ENCODE measurements at places on chromosomes 4 and X. TPM values are rescaled to one million over a fixed set of nuclear protein-coding genes. Genes with fewer than 3 reads are reported as not detected.
A peak's percentile ranks its signal among the peaks of the same experiment; 100 is the strongest.

- no peak for DNase-seq
Observed at GRCh38 chr4:8403976-8404375, 36.5 kb downstream of the ACOX3 start.

DNA sequence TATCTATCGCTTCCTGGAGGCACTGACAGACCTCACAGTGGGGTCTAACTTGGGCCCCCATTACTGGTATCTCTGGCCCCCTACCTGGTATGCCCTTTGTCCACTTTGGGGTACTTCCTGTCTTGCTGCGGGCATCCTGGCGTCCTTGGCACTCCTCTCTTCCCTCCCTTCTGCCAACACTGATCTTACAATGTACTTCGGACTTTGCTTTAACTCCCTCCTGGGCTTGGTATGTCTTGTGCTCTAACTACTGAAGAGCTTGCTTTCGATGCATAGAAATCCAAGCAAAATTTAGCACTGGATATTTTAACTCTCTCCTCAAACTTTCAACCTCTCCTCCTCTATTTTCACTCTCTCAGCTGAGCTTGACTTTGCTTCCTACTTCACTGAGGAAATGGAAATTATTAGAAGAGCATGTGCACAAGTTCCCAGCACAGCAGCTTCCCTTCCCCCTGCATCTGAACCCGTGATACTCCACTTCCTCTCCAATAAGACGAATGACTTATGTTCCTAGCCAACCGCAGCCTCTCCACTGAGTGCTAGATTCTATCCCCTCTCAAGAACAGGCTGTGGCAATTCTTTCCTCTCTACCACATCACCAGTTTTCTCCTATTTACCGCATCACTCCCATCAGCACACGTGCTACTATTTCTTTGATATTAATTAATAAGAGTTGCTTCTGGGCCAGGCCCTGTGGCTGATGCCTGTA is 52.9 kb downstream of the SUPT20HL2 start:
- no peak for DNase-seq

The ARL9 gene
- polyA plus RNA-seq = not detected

The IL2 gene
- polyA plus RNA-seq = not detected

GRCh38 chr4:106803083-106803482 is 233.0 kb downstream of the DKK2 start:
- DNase-seq = no peak

- no peak for DNase-seq
Observed at GRCh38 chr4:137543198-137543597, 10.9 kb upstream of the PCDH18 start.

- DNase-seq = peak; percentile 7
Observed at GRCh38 chr4:85028910-85029309, 62.4 kb upstream of the WDFY3 start.

The AKAP14 gene
- not detected for polyA plus RNA-seq

The TEX11 gene
- not detected for polyA plus RNA-seq

The SYN1 gene
- 0.21 TPM for polyA plus RNA-seq

GRCh38 chr4:186761393-186761792 is 37.7 kb upstream of the FAT1 start:
- DNase-seq = no peak

DNA sequence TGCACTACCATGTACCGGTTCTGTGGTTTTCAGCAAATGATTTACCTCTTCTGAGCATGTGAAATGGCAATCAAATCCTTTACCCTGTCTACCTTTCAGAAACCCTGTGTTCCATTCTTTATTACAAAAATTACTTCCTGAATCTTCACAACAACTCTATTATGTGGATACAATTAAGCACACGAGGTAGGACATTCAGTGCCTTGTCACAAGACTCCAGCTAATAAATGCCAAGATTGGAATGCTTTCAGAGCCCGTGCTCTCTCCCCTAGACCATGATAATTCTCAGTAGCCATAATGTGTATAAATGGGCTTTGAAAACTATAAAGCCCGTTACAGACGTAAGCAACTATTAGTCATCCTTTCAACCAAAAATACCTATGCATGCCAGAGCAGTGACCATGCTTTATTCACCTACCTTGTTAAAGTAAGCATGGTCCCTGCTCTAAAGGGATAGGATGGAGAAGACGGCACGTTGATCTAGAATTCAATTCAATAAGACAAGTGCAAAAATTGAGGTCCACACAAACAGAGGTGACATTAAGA is 2.4 kb downstream of the RXFP1 start:
- DNase-seq = no peak

The CLDN22 gene
- not detected for polyA plus RNA-seq

DNA sequence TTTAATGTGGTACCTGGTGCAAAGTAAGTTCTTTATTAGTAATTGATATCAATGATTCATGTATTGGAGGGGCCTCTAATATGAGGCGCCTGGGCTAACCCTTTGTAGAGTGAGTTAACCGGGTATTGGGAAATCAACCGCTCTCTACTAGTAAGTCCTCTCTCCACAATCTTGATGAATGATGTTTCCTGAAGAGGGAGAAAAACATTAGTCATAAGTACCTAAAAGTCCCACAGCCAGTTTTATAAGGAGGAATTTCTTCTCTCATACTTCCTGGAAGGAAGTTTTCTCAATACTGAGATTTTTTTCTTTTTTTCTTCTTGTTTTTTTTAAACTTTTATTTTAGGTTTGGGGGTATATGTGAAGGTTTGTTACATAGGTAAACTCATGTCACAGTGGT is 62.3 kb downstream of the AGTR2 start:
- peak; percentile 74 for DNase-seq

The SOD3 gene
- polyA plus RNA-seq = not detected

The MND1 gene
- 16.5 TPM for polyA plus RNA-seq

The ATP1B4 gene
- polyA plus RNA-seq = not detected

GRCh38 chrX:155766321-155766720 is 114.8 kb upstream of the VAMP7 start:
- no peak for DNase-seq

The KLKB1 gene
- polyA plus RNA-seq = 0.08 TPM

The CENPVL3 gene
- 0.12 TPM for polyA plus RNA-seq

DNA sequence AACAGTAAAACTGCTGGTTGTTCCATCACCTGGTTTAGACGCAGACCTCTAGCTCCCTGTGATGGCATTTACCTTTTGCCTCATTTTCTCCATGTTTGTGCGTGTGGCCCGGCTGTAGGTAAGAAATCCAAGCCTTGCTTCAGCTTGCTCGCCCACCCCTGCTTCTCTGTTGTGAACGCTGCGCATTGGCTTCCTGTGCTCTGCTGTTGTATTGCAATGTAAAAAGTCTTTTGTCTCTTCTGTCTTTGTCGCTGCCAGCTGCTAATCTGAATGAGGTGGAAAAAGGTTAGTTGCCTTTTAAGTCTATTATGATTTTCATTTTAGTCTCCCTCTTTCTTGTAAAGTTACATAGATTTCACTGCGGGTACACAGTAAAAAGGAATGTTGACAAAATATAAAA is 127.3 kb upstream of the PACRGL start:
- no peak for DNase-seq

The SSR4 gene
- polyA plus RNA-seq = 347 TPM

DNA sequence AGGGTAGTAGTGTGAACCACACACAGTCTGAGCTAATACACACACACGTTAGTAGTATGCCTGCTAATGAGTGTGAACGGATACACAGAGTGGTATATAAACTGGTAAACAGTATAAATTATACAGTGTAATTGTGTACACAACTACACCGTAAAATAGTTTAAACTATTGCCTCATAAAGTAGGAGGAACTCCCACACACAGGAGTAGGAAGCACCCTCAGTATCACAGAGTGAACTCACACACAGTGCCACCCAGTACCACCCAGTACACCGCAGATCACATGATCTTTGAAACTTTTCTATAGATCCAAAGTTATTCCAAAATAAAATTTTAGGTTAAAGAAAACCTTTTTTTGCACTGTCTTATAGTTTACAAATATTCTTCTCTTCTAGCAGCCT is 275.1 kb downstream of the ADGRA3 start:
- no peak for DNase-seq

DNA sequence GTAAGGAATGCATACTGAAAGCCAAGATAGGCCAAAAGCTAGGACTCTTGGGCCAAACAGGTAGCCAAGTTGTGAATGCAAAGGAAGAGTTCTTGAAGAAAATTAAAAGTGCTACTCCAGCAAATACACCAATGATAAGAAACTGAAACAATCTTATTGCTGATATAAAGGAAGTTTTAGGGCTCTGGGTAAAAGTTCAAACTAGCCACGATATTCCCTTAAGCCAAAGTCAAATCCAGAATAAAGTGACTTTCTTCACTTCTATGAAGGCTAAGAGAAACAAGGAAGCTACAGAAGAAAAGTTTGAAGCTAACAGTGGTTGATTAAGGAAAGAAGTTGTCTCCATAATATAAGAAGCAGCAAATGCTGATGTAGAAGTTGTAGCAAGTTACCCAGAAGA is 397.6 kb downstream of the PACRGL start:
- DNase-seq = no peak

DNA sequence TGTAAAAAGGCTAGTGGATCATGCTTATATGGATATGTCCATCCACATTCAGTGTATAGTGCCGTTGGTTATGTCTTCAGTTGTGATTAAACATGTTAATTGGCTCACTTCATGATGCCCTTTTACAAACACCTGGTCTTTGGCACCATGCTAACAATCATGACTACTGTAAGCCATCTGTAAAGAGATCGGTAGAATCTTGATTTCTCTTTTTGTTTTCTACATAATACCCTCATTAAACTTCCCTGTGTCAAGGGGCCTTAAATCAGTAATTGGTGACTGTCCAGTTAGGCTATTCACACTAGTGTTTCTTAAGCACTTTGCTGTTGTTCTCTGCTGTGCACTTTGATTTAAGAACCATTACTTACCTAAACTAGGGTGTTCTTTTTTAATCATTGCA is 475.2 kb downstream of the RPA4 start:
- DNase-seq = no peak
